Frontal cortex (tissue), 4 donors: ENCODE measurements at places on chromosomes 1 and 21. TPM values are rescaled to one million over a fixed set of nuclear protein-coding genes. Genes with fewer than 3 reads are reported as not detected.

DNA sequence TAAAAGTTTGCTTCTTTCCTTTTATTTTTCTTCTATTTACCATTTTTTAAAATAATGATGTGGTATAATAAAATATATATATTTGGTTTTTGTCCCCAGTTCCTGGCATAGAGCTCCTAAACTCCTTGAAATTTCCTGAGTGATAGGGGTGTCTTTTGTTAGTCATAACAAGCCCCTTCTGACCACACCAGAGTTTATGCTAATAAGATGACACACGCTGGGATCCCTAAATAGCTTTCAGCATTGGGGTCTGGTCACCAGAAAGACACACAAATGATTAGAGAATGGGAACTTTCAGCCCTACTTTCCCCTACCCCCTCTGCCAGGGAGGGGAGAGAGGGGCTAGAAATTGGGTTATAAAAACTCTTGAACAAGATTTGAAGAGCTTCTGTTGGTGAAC lies 56.2 kb downstream of the COL24A1 start:
- no peak for DNase-seq

- peak; percentile 63 for DNase-seq
These were observed 646 bp downstream of the MAPKAPK2 start for GRCh38 chr1:206685334-206685768.

DNA sequence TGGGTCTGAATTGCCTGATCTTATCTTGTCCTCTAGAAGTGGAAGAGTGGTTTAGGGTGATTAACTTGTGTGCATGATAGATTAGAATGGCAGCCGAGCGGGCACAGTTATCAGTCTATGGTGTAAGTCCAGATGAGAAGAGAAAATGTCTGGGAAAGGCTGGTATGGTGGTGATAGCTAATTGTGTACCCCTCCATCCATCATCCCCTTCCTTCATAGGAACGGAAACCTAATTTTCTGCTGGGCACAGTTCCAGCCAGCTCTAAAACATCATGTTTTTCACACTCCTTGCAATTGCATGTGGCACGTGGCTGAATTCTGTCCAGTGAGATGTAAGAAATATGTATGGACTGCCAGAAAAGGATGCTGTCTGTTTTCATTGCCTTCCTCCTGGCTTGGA lies 40.9 kb upstream of the ZP4 start:
- no peak for DNase-seq

GRCh38 chr1:27823784-27824183 lies 6.8 kb upstream of the PPP1R8 start:
- DNase-seq: no peak

DNA sequence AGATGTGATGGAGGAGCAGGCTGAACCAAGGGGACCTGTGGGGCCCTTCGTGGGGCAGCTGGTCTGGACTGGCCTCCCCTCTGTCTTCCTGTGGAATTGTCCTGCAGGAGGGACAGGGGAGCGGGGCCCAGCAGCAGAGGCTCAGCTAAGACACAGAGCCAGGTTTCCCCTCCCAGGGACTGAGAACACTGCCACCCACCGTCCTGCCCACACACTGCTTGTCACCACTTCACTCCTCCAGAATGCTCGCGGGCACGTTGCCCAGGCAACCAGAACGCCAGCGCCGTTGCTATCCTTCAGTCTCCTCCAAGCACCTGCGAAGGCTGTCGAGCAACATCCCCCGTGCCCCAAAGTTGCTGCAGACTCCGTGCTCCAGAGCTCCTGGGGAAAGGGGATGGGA lies 46.4 kb downstream of the AJAP1 start:
- peak; percentile 55 for DNase-seq

DNA sequence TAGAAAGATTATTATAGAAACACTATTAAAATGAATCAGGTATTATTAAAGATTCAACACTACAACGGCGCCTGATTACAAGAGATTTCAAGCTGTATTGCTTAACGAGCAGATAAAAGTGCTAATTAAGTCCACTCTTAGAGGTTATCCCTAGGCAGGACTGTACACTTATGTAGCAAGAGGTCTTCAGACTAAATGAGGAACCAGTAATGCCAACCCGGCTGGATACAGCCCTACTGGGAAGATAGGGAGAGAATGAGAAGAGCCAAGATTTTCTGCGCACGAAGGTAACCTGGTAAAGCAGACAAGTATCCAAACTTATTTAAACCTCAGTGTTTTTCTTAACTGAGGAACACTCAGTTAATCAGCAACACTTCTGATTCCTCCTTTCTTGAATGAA lies 115.7 kb upstream of the HIVEP3 start:
- DNase-seq: no peak

DNA sequence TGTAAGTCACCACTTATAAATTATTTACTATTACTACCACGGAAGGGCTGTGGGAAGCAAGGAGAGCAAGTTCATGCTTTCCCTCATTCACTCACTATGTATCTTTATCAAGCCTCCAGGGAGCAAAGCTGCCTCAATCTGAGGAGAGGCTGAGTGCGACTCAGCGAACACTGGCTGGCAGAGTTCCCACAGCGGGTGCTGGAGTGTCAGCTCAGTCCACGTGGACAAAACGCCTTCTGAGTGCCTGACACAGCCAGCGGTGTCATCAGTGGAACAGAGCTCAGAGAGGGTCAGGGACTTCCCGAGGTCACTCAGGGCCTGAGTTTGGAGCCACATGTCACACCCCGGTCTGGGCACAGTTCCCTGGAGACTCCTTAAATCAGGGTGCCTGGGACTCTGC lies 16.9 kb downstream of the MATN1 start:
- DNase-seq: no peak

GRCh38 chr1:6999826-7000225 lies 214.6 kb downstream of the CAMTA1 start:
- DNase-seq: no peak

DNA sequence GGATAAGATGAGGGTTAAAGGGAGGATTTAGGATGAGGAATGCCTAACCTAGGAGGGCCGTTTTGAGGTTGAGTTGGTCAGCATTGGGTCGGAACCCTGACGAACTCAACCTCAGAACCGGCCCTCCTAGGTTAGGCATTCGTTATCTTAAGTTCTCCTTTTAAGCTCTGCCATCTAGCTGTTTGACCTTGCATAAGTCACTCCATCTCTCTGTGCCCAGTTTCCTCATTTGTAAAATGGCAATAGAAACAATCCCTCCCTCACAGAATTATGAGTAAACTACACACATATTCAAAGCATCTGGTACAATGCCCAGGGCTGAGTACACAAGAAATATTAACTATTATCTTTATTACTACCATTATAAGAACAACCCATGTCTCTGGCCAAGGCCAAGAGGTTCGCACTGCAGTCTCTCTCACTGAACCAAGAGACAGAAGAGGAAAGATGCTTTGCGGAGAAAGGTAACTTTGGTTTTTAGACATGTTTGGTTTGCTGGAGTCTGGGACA lies 4.8 kb downstream of the ABCB10 start:
- no peak for DNase-seq

- DNase-seq: no peak
These were observed 237.6 kb upstream of the DUSP10 start for GRCh38 chr1:221979444-221980032.

- DNase-seq: no peak
These were observed 191.9 kb upstream of the DUSP10 start for GRCh38 chr1:221933814-221934213.

- no peak for DNase-seq
These were observed 655.0 kb downstream of the RWDD3 start for GRCh38 chr1:95888941-95889390.

DNA sequence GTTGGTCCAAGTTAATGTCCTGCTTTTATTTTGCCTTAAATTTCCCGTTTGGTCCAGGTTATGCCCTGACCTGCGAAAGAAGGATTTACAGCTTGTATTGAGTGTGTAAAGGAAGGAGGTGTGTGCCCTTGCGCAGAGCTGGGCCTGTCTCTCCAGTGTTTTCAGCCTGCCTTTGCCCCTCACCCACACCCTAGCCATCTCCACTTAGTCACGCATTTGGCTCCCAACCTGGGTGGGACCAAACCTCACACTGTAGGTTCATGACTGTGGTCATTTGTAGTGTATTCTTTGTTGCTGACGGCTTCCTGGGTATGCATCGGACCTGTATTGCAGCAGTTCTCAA lies 572 bp upstream of the SRSF10 start:
- no peak for DNase-seq

DNA sequence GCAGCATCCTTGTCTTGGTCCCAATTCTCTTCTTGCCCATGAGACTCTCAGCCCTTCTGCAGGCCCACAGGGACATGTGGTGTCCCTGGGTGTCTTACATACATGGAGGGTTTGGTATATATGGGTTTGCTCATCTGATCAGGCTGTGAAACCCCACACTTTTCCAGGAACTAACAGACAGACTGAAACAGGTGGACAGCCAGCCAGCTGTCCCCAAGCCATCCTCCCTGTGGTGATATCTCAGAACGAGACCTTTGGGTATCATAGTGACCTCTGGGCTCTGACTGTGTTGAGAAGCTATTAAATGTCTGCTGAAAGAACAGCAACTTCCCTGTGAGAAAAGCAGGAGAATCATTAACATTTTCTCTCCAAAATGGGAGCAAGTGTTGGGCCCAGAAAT lies 115.5 kb upstream of the PAXBP1 start:
- no peak for DNase-seq

GRCh38 chr1:172357753-172358385 lies 62.6 kb upstream of the C1orf105 start:
- DNase-seq: no peak

DNA sequence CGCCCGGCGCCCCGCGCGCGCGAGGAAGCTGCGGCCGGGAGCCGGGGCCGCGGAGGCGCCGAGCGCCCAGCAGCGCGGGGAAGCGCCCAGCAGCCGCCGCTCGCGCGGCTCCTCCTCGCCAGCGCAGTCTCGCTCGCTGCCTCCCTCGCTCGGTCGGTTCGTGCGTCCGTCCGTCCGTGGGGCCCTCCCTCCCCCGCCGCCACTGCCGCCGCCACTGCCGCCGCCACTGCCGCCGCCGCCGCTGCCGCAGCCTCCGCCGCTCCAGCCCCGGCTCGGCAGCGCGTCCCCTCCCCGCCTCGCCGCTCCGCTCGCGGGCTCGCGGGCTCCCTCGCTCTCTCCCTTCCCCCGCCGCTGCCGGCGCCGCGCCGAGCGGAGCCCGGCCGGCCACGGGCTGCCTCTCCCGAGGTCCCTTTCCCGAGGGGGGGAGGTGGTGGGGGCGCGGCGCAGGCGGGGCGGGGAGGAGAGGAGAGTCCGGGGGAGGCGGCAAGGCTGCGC lies at the start of gene KCND3:
KCND3 (minus strand) TSS at position 138 of the 495 bp plus-strand sequence.
- DNase-seq: no peak

The AMPD1 gene
- total RNA-seq: not detected

The ZNF648 gene
- total RNA-seq: under 0.01 TPM

The URB1 gene
- total RNA-seq: 14.3 TPM

The PTGS2 gene
- 2.4 TPM for total RNA-seq

The KLF17 gene
- under 0.01 TPM for total RNA-seq

The CLCA4 gene
- not detected for total RNA-seq

The POU3F1 gene
- 9.4 TPM for total RNA-seq

The NOS1AP gene
- total RNA-seq: 4.9 TPM

The KIF26B gene
- total RNA-seq: 11.4 TPM

The PPIAL4G gene
- 0.41 TPM for total RNA-seq

The IGSF21 gene
- 31.0 TPM for total RNA-seq

The TFAP2E gene
- under 0.01 TPM for total RNA-seq

The SPRR4 gene
- not detected for total RNA-seq

The AKNAD1 gene
- total RNA-seq: 5.3 TPM
